Activated CD4-positive, alpha-beta T cell treated with anti-CD3 and anti-CD28 coated beads, Interleukin-2, amount 10 ng/mL, durations not matched to agents 7 days and 5 days (primary cell): ENCODE measurements at places on chromosomes 7 and 10.

- H3K27ac ChIP-seq = no peak overlapping the region
- no peaks in the 10 kb centered on the region for H3K27me3 ChIP-seq
- DNase-seq = no peak
- no peaks in the 10 kb centered on the region for H3K36me3 ChIP-seq
- no peak overlapping the region for H3K4me3 ChIP-seq
Measured at GRCh38 chr10:65291286-65291685, 1634.5 kb upstream of the LRRTM3 start.

- no peaks in the 10 kb centered on the region for H3K4me1 ChIP-seq
- H3K4me3 ChIP-seq = no peak overlapping the region
- H3K36me3 ChIP-seq = no peaks in the 10 kb centered on the region
- no peak overlapping the region for H3K27ac ChIP-seq
- H3K27me3 ChIP-seq = no peaks in the 10 kb centered on the region
Measured at GRCh38 chr7:88437132-88437531, 130.4 kb upstream of the STEAP4 start.

- H3K36me3 ChIP-seq = no peaks in the 10 kb centered on the region
- H3K4me1 ChIP-seq = no peaks in the 10 kb centered on the region
- no peak overlapping the region for H3K27ac ChIP-seq
- H3K4me3 ChIP-seq = no peak overlapping the region
- no peak for DNase-seq
Measured at GRCh38 chr7:43484678-43485395, 98.1 kb upstream of the STK17A start.

- DNase-seq = no peak
- peaks cover 17% of the 10 kb centered on the region for H3K4me1 ChIP-seq
- H3K27me3 ChIP-seq = no peaks in the 10 kb centered on the region
- no peak overlapping the region for H3K27ac ChIP-seq
- no peak overlapping the region for H3K4me3 ChIP-seq
- H3K36me3 ChIP-seq = peaks cover 21% of the 10 kb centered on the region
Measured at GRCh38 chr7:16660702-16661464, 14.9 kb downstream of the BZW2 start.
